Non-pigmented ciliary epithelial cell (primary cell): ENCODE measurements at places on chromosomes 2 and 18.

DNA sequence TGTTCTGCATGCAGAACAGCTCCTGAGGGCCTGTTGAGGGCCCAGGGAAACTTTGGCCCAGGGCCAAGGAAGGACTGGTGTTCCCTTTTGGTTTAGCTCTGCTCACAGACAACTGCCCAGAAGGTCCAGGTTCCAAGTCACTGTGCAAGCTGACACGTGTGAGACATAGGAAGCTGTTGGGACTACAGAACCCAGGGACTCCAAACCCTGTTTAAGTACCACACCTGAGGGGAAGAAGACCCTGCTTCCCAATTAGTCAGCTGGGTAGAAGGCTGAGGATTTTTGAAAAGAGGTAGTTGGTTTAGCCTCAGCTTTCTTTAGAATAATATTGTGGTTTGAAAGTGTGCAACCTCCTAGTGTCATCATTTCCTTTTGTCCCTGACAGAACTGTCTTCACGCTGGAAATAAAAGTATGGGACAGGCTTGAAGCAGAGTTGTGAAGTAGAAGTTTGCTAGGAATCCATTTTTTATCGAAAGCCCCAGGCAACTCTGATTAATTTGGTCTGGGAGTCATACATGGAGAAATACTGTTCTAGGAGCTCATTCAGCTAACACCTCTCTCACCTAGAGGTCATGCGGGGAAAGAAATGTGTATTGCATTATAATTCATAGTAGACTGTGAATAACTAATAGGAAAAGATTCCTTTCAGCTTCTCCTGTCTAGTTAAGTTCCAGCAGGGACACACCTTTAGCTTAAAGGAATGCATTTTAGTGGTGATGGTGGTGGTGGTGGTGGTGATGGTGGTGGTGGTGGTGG, 19.9 kb upstream of the IL1RL1 start:
- DNase-seq, result no peak

GRCh38 chr2:230665263-230665691, 47.4 kb upstream of the CAB39 start:
- no peak for DNase-seq

GRCh38 chr2:223083402-223084070, 31.5 kb downstream of the KCNE4 start:
- DNase-seq, result no peak

DNA sequence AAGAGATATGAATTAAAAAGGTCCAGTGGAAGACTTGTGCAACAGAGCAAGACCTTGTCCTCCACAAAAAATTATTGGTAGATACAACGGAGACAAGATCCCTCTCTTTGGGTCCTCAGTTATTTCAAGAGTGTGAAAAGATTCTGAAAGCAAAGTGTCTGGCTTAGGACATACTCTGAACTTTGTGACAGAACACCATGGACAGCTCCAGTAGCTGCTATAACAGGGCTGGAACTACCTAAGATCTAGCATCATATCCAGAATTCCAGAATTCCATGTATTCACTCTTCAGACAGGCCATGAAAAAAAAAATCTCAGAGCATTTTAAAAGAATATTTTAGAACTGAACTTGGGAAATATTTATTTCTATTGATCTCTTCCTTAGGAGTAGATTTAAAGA, 74.8 kb upstream of the ZBTB14 start:
- no peak for DNase-seq

DNA sequence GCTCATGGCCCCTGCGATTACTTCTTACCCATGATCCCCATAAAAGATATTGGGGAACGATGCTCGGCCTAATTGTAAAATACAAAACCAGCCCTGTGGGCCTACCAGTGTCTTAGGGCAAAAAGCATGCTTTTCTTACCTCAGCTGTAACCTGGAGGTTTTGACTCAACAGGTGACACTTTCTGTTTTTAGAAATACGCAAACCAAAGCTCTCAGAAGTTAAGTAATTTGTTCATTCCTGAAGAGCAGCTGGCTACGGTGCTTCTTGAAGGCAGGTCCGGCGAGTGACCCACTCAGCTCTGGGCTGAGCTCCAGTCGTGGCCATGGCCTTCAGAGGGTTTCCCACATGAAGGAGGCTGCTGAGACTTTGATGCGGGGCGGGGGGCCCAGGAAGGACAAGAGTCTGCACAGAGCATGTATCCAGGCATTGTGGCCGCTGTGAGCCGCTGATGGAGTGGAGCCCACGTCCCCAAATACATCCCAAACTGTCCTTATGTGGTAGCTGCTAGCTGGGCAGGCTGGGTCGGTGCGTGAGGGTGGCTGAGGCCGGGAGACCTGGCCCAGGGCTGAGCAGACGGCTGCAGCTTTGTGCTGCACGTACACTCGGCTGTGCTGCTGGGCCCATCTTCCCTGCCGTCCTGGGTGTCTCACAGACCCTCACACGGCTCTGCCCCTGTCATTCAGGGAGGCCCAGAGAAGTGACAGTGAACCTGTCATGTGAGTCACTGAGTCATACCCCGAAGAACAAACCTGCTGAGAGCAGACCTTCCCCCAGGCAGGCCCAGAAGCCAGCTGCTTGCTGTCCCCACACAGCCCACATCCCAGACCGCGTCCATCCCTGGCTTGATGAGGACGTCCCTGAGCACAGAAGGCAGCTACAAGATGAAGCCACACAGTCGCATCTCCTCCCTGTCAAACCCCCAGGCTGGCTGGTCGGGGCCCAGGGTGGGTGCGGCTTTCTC, 34.1 kb downstream of the ITGB1BP1 start:
- DNase-seq, result no peak

GRCh38 chr2:146572598-146572997, 1272.2 kb upstream of the ACVR2A start:
- no peak for DNase-seq

- DNase-seq, result no peak
Measured at GRCh38 chr2:152037743-152038435, 61.0 kb downstream of the CACNB4 start.

DNA sequence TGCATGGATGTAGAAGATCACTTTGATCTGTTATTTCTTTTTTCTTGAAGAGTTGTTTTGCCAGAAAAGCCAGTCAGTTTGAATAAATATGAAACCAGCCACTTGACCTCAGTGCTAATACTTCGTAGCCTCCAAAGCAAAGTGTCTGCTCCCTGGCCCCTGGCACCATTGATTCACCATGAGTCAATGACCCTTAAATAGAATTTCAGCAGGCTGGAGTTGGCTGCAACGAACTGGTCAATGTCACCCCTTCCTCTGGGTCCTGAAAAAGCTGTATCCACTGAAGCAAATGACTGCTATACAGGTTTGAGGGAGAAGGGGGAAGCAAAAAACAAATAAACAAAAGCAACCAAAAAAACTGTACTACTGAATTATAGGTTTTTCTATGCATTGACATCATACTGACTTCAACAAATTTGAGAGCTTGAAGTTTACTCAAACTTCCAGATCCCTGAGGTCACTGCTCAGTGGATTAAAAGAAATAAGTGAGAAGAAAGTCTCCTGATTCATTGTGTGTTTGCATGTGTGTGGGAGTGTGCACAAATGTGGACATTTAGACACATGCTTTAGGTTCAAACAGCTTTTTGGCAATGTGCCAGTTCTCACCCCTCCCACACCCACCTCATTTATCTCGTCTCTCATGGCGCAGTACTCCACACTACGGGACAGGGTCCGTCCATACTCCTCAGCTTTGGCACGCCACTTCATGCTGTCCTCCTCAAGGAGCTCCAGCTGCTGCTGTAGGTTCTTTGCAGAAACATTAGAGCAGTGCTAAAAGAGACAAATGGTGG, 58.1 kb upstream of the TTN start:
- DNase-seq, result no peak

DNA sequence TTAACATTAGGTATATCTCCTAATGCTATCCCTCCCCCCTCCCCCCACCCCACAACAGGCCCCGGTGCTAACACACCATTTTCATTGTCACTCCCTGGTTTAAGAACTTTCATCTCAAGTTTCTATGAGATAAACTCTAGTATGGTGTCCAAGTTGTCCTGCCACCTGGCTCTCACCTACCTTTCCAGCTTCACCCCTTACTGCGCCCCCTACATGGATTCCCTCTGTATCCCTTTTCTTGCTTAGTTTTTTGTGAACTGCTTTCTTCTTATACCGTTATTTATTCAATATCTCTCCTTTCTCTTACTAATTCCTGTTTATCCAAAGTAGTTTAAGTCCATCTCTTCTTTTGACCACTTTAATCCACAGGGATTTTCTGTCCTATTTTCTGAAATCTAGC, 15.2 kb downstream of the EML4 start:
- DNase-seq, result no peak

GRCh38 chr2:203811491-203812221, 55.9 kb upstream of the CTLA4 start:
- peak; percentile 80 for DNase-seq

DNA sequence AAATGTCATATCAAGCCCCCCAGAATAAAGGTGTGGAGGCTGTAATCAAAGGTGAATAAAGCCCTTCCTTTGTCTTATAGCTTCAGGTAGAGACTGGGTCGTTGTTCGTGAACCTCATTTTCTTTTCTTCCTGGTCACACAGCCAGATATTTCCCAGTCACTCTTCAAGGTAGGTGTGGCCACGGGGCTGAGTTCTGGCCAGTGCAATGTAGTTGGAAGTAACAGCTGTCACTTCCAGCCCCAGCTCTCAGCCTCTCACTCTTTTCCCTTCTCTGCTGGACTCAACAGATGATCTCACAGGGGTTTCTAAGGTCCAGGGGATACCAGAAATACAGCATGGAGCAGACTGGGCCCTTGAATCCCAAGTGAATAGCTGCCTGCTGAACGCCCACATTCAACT, 15.8 kb upstream of the TRPM8 start:
- DNase-seq, result no peak

DNA sequence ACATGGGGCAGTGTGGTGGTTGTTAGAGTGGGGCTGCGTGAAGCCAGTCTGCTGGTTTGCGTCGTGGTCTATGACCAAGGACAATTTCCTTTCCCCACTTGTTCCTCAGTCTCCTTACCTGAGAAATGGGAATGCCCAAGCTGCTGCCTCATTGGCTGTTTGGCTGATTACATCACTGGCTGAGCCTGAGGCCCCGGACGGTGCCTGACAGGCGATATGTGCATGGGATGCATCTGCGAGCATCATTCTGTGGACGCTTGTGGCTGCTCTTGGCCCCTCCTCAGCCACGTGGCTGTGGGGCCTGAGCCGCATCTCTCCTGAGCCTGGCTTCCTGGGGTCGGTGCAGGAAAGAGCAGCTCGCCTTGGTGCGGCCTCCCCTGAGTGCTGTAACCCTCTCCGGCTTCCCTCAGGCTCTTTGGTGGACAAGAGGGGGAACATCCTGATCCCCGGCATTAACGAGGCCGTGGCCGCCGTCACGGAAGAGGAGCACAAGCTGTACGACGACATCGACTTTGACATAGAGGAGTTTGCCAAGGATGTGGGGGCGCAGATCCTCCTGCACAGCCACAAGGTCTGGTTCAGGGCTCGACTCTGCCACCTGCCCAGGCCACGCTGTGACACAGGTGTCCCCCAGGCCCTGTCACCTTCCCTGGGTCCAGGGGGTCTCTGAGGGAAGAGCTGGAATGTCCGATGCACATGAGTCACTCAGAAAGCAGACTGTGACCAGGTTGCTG, 17.2 kb downstream of the CNDP2 start:
- no peak for DNase-seq

- no peak for DNase-seq
Measured at GRCh38 chr18:3463051-3463450, 13.1 kb downstream of the TGIF1 start.

- DNase-seq, result no peak
Measured at GRCh38 chr2:54945391-54946219, 104.6 kb downstream of the RTN4 start.

- DNase-seq, result no peak
Measured at GRCh38 chr2:40690036-40690435, 238.1 kb upstream of the SLC8A1 start.

DNA sequence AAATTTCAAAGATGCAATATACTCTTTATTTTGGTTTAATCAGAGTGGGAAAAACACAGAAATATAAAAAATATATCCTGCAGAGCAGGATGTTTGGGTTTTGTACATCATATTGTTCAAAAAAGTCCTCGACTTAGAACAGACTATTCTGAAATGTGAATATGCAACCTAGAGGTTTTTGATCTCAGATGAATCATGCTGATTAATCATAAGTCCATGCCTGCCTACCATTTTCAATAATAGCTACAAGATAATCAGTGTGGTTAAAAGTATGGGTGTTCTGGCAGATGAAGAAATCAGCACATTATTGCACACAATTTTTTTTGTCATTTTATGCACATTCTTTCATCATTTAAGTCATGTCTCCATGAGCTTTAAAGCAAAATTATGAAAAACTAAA, 1261.0 kb upstream of the NXPH2 start:
- DNase-seq, result no peak

DNA sequence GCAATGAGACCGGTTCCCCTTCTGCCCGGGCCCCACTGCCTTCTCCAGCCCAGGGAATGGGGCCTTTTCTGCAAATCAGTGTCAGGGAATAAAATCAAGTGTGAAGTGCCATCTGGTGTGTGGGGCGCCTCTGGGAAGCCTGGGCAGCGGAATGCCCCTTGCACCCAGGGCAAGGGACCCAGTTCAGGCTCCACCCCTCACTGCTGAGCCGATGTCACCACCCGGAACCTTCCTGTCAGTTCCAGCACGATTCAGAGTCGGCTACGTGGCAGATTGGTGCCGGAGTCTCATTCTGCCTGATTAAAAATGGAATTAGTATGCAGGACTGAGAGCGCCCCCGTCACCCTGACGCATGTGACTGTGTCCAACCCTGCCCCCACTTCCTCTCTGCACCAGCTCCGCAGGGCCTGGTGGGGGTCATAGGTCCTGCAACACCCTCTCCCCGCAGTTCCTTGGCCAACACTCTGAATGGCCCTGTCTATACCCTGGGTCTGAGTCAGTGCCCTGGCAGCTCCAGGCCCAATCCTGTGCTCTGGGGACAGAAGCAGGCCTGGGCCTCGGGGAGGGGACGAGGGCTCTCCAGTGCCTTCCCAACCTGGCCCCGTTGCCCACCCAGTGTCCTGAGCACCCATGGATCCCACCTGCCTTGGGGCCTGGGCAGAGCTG, 8.2 kb upstream of the ALPI start:
- DNase-seq, result no peak

- DNase-seq, result no peak
Measured at GRCh38 chr18:67406714-67407113, 109.8 kb downstream of the DSEL start.

- DNase-seq, result no peak
Measured at GRCh38 chr2:99734236-99734635, 244.4 kb upstream of the REV1 start.

- DNase-seq, result no peak
Measured at GRCh38 chr2:17620280-17620679, 79.8 kb downstream of the VSNL1 start.

DNA sequence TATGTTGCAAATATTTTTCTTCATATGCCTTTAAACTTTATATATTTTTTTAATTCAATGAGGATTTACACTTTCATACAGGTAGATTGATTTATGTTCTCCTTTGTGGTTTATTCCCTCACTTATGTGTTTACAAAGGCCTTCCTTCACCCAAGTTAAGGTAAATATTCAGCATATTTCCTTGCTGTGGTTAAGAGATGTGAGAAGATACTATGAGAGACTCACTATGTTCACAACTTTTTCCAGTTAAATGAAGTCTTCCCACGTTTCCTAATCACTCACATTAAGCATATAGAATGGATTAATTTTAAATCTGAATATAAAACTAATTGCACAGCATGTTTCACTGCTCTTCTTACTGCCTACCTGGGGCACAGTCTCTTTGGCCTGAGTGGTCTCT, 597 bp downstream of the PECR start:
- DNase-seq, result no peak
